Right ventricle myocardium inferior (tissue), 1 donor: ENCODE measurements at places on chromosomes 5 and 9. TPM values are rescaled to one million over a fixed set of nuclear protein-coding genes. Genes with fewer than 3 reads are reported as not detected.

GRCh38 chr9:125150349-125151245 is 7.3 kb upstream of the SCAI start:
- no peak for DNase-seq

- DNase-seq: no peak
These were observed 54.6 kb downstream of the MEGF9 start for GRCh38 chr9:120659676-120660075.

- DNase-seq: no peak
These were observed 1.7 kb downstream of the DIAPH1 start for GRCh38 chr5:141617128-141617527.

Gene KCNN2
- total RNA-seq: 9.3 TPM

Gene SLC28A3
- 1.0 TPM for total RNA-seq
